ENCODE measurements at places on chromosomes 3 and 15.

DNA sequence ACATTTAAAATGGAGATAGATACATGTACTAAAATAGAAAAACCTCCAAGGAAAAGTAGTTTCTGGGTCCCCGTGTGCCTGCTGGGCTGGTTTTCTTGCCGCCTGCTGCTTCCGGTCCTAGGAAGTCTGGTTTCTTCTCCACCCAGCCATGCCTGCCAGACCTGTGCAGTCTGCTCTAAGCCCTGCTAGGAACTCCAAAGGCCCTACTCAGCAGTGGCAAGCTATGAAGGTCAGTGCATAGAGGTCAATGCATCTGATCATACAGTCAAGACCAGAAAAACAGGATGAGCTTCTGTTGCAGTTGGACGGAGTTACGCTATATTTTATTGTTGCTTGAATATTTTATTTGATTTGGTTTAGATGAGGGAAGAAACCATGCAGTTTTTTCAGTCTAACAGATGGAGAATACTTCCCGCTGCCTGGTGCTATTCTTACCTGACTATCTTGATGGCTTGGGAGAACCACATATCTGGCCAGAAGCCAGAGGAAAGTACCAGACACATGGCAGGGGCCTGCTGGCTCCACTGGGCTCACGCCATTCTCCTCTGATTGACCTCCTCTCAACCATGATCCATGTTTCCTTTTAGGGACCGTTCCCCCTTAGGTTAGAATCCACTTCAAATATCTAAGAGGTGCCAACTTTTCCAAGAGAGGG lies 226.8 kb upstream of the ST8SIA2 start:
- DNase-seq, result no peak

DNA sequence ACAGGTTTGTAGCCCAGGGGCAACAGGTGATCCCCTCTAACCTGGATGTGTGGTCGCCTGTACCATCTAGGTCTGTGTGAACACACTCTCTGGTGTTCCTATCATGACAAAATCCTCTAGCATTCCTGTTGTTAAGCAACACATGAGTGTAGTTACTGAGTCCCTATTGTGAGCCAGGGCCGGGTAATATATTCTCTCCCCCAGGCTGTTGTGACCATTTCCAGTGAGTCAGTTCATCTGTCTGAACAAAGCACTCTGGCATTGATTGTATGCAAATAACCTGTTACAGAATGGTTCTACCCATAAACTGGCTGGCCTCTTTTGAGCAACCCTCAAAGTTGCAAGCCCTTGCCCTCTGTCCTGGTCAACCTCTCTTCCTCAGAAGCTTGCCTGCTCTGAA lies 2.6 kb upstream of the FLNB start:
- DNase-seq, result no peak

GRCh38 chr3:30964612-30965011 lies 70.2 kb upstream of the GADL1 start:
- no peak for DNase-seq

GRCh38 chr3:33091746-33092145 lies 5.2 kb downstream of the GLB1 start:
- DNase-seq, result no peak

- DNase-seq, result no peak
Observed at GRCh38 chr3:178851564-178851963, 220.0 kb downstream of the ZMAT3 start.

DNA sequence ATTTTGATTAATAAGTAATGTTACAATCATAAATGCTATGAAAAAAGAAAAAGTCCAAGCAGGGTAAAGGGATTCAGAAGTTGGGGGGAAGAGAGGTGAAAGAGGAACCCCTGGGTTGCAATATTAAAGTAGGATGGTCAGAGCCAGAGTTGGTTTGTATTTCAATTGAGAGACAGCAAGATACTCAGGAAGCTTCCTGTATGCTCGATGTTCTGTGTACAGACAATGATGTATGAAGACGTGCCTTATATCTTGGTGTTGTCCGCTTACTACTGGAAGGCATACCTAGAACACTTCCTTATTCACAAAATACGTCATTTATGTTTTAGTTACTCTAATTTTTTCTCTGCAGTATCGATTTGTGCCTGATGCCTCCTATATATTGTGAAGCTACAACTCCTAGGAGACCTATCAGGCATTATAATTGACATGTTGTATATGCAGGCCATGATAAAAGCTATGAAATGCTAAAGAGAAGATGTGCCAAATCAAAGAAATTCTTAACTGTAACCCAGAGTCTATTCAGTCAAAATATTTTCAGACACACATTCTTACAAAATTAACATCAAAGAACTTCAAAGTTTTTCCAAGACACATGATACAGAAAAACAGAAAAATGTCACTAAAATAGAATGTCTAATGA lies 87.5 kb downstream of the TBL1XR1 start:
- DNase-seq, result peak; percentile 39

DNA sequence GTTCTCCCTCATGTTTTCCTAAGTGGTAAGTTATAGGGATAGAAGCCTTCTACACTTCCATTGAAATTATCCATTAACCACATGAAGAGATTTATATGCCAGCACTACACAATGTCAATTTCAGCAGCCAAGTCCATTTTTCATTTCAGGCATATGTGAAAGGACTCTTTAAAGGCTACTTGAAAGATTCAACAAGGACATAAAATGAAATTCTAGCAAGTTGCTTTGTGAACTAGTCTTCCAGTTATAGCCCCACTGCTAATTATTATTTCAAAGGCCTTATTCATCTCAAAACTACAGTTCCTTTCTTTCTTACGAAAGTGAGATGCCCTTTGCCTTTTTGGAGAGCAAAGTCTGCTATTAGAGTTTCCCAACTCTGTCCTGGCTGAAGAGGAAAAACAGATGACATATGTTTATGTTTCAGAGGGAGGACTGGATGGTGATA lies 66.0 kb upstream of the SLC2A2 start:
- no peak for DNase-seq

GRCh38 chr15:33029109-33029652 lies 165.3 kb downstream of the FMN1 start:
- no peak for DNase-seq

DNA sequence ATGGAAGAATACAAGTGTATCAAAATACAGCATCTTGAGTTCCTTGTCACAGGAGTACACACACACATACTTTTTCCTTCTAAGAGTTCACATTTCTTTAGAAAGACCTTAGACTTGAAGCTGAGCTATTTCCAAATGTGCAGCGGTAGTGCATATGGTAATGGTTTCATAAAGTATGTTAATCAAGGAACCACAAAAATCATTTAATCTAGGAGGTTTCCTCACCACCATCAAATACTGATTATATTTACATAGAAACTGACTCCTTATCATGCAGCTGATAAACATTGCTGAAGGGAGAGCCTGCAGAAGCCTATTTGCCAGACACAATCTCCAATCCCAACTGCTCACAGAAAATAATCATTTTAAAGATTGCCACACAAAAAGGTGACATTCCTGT lies 40.0 kb upstream of the KBTBD8 start:
- DNase-seq, result no peak

- no peak for DNase-seq
Observed at GRCh38 chr3:47715928-47716327, 65.8 kb downstream of the SMARCC1 start.

DNA sequence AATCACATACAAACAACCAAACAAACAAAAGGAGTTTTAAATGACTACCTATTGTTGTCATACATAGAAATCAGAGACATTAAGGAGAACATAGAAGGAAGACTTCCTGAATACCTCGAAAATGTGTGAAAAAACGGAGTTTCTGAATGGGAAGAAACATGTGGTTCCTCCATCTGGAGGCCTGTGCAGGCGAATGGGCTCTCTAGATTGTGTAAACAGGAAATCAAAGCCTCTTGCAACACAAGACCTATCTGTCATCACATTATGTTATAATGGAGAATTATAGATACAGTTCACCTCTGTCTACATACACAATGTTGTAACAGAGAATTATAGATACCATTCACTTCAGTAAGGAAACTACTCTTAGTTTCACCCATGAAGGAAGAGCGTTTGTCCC lies 44.1 kb downstream of the RUBCN start:
- no peak for DNase-seq

- no peak for DNase-seq
Observed at GRCh38 chr3:64642327-64643151, 45.3 kb downstream of the ADAMTS9 start.

GRCh38 chr3:50572158-50572557 lies 2.8 kb downstream of the HEMK1 start:
- peak; percentile 77 for DNase-seq

GRCh38 chr3:29099296-29099695 lies 181.6 kb upstream of the RBMS3 start:
- no peak for DNase-seq

- DNase-seq, result no peak
Observed at GRCh38 chr15:94670438-94671034, 439.2 kb downstream of the MCTP2 start.

- no peak for DNase-seq
Observed at GRCh38 chr3:16052964-16053363, 121.5 kb upstream of the GALNT15 start.

GRCh38 chr3:129399895-129400357 lies 28.5 kb downstream of the EFCAB12 start:
- no peak for DNase-seq

DNA sequence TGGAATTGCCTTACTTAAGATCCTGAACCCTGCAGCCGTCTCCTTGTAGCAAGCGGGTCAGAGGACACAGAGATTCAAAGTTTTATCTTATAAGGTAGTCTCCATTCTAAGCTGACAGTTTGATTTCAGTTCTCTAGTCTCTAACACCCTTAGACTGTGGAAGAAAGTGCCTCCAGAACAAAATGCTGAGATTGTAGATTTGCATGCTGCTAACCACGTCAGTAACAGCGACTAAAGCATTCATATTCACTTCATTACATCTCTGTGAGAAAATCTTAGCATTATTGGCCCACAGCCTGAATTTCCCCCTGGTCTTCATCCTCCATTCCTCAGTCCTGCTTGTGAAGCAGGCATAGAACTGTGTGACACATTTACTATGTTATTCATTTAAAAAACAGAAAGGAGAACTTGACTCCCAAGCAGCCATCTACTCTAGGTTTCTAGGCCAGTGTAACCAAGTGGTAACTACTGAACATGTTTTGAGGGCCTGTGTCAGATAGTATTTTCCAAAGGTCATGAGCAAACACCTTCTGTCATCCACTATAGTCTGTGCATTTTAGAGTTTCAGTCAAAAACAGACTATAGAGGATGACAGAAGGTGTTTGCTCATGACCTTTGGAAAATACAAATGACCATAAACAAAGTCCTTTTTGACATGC lies 27.4 kb downstream of the ARIH2 start:
- DNase-seq, result no peak

GRCh38 chr15:70535955-70536338 lies 227.4 kb downstream of the UACA start:
- DNase-seq, result no peak

GRCh38 chr3:48013288-48013980 lies 2.8 kb downstream of the MAP4 start:
- DNase-seq, result no peak

GRCh38 chr3:5462086-5462485 lies 274.6 kb downstream of the EDEM1 start:
- DNase-seq, result no peak

- DNase-seq, result no peak
Observed at GRCh38 chr3:153209596-153209995, 47.6 kb downstream of the RAP2B start.

DNA sequence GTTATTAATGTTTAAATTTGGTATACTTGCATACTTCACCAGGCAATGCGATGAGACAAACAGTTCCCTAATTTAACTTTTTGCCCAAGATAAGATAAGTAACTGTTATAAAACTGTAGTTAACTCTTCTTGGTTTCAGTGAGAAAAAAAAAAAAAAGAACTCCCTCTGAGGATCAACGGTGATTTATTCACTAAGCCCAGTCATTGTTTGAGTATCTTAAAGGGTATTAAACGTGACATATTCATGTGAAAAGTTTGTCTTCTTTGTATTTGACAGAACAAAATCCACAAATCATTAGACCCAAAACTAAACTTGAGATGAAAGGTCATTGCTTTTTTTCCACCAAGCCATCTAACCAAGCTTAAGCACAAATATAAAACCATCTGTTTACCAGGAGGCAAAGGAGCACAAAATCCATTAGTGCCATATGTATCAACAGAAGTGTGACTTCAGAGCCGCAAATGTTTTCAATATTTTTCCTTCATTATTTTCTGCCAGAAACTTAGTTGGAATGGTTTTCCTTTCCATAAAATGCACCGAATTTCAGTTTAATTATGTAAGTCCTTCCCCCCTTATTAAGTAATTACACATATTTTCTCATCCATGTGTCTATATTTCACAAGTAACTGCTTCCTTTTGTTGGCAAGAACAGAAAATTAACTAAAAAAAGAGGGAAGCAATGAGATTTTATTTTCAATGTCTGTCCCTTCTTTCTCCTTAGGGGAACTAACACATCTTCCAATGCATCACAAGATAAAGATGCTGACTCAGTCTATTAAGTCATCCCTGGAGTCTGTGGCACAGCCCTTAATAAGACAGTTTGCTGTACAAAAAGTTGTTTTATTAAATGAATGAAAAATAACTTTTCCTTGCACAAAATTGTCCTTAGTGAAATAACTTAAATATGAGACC lies 92.2 kb upstream of the RAP2B start:
- DNase-seq, result no peak

DNA sequence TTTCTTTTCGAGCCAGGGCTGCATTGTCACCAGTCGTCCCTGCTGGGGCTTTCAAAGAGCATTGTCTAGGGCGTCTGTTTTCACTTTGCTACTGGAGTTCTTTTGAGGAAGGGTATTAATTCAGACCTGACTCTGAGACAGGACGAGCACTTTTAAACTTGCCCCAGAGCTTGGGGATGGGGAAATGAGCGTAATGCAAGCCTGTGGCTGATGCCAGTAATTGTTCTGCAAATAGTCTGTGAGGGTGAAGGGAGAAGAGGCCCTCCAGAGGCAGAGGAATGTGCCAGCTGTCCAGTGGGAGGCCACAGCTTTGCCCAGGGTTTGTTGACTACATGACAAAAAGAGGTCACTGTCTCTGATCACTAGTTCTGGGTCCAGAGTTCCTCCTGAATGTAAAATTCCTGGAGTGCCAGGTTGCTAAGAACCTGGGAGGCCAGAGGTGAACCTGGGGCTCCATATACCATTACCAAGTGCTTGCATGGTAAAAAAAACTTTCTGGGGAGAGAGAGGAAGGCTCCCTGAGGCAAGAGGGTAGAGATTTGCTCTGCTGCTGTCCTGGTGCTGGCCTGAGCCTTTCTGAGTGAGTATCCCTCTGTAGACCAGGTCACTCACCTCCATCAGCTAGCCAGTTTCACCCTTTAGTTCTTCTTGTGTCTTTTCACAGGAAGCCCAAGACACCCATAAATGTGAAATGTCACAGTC lies 14.8 kb downstream of the EEFSEC start:
- no peak for DNase-seq

All from CD4-positive, alpha-beta memory T cell (primary cell).